ENCODE measurements at places on chromosomes 1 and 21.

DNA sequence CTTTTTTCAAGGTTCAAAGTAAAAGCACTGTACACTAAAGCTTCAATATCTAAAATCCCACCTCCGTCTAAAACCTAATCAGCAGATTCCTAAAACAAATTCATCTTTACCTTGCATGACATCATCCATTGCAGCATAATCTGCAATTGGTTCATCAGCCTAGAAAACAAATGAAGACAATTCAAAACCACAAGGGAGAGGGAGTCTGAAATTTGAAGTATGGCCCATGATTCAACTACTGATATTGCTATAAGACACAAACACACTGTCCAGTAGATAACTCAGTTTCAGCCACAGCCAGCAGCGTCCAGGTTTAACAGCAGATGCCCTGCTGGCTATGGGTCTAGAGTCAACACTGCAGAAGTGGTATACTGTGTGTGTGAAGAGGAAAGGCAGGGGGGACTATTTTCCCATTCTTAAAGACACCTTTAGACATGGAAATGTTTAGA is 17.9 kb upstream of the RAP1GAP start:
- DNase-seq: no peak

- peak; percentile 15 for DNase-seq
Measured at GRCh38 chr1:178037510-178038253, 56.2 kb upstream of the RASAL2 start.

GRCh38 chr1:226651041-226651731 is 87.9 kb downstream of the ITPKB start:
- DNase-seq: no peak

DNA sequence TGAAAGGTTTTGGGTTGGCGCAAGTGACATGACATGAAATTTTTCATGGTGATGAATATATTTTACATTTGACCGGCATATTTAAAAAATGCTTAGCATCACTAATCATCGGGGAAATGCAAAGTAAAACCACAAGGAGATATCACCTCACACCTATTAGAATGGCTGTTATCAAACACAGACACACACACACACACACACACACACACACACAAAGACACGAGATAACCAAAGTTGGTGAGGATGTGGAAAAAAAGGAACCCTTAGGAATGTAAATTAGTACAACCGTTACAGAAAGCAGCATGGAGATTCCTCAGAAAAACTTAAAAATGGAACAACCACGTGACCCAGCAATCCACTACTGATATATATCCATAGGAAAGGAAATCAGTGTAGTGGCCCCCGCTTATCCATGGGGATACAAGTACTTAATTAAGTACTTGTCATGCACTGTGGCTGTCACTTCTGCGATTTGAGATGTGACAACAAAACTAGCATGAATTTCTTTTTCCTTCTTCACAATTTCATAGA is 15.9 kb upstream of the PRELP start:
- no peak for DNase-seq
